ENCODE measurements at places on chromosomes 11 and 22.

DNA sequence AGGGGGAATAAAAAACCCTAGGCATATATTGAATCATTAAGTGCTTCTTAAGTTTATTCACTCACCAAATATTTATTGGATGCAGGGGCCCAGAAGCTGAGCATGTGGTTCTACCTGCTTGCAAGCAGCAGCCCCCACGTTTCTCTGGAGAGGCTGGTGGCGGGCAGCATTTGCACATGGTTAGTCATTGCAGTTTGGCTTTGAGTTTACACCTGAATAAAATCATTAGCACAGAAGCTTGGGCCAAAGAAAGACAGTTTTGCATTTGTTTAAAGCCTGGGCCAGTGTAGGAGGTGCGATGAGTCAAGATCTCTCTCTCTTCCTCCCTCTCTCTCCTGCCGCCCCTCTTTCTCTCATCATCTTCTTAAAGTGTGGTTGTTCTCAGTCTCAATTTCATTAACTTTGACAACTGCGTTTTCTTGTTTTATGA is 72.6 kb downstream of the C22orf31 start:
- no peak for DNase-seq

- DNase-seq = no peak
These were observed 189.0 kb upstream of the NARS2 start for GRCh38 chr11:78763664-78764063.

- no peak for DNase-seq
These were observed 81.9 kb upstream of the WNT7B start for GRCh38 chr22:46058591-46059519.

GRCh38 chr11:20457934-20458680 is 70.6 kb downstream of the PRMT3 start:
- DNase-seq = no peak

DNA sequence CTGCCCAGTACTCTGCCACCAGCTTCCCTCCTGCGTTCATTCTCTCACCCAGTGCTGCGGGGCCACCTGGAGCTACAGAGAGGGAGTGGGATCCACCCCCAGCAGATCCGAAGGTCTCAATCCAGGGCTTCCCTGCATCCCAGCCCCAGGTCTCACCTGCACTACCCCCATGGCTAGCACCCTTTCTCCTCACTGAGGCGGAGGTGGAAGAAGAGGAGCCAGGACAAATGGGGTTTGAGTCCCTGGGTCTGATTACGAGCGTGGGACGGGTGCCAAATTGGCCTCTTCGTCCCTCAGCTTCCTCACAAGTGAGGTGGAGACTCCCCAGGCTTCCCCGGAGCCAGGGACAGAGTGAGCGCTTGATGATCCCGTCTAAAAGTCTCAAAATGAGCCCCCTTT is 64.2 kb downstream of the NFAM1 start:
- no peak for DNase-seq

GRCh38 chr11:118238929-118239328 is 13.2 kb downstream of the MPZL3 start:
- DNase-seq = no peak

GRCh38 chr11:115499241-115499799 is 4.9 kb downstream of the CADM1 start:
- no peak for DNase-seq

GRCh38 chr22:22834783-22835182 is 52.8 kb upstream of the IGLL5 start:
- no peak for DNase-seq

Data from endothelial cell of umbilical vein (primary cell).